ENCODE measurements at places on chromosomes 5 and 9. TPM values are rescaled to one million over a fixed set of nuclear protein-coding genes. Genes with fewer than 3 reads are reported as not detected.

PIP5KL1 gene
- total RNA-seq, result 0.36 TPM

HINT2 gene
- total RNA-seq, result 30.0 TPM

PCDHB15 gene
- 4.6 TPM for total RNA-seq

GRM6 gene
- not detected for total RNA-seq

PCDHB11 gene
- 3.9 TPM for total RNA-seq

DEPDC1B gene
- 0.99 TPM for total RNA-seq

EIF4E1B gene
- total RNA-seq, result not detected

SV2C gene
- total RNA-seq, result not detected

C1QTNF3 gene
- 3.0 TPM for total RNA-seq

SLC6A19 gene
- 0.31 TPM for total RNA-seq

ACOT12 gene
- not detected for total RNA-seq

MLANA gene
- total RNA-seq, result 0.70 TPM

GRK6 gene
- 19.8 TPM for total RNA-seq

TMEFF1 gene
- total RNA-seq, result 8.0 TPM

CAVIN4 gene
- total RNA-seq, result 311 TPM

LTC4S gene
- 0.94 TPM for total RNA-seq

LHX2 gene
- not detected for total RNA-seq

EPB41L4B gene
- total RNA-seq, result 0.70 TPM

GNAQ gene
- total RNA-seq, result 29.9 TPM

SLC34A1 gene
- not detected for total RNA-seq

RNF183 gene
- total RNA-seq, result not detected

CCDC183 gene
- total RNA-seq, result 3.4 TPM

C5orf58 gene
- not detected for total RNA-seq

CTNND2 gene
- total RNA-seq, result not detected
